ENCODE measurements at places on chromosomes 2 and 18.
A peak's percentile ranks its signal among the peaks of the same experiment; 100 is the strongest.

DNA sequence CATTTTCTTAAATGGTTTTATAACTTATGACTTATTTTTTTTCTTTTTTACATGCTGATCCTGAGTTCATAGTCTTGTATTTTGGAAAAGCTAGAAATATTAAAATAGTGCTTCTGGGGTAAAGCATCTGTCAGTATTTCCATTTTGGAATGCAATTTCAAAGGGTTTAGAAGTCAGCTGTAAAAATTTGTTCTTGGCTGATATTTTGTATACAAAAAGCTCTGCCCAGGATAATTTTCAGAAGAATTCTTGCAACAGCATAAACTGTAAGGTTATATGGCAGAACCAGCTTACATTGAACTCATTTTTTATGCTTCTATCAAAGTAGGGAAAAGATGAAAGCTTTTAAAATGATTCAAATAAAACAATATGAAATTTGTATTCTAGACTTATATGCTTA lies 97.4 kb downstream of the DIS3L2 start:
- no peak for DNase-seq

- DNase-seq, result no peak
These were observed 17.4 kb upstream of the HAAO start for GRCh38 chr2:42809819-42810120.

GRCh38 chr2:144248350-144249034 lies 271.4 kb downstream of the ZEB2 start:
- no peak for DNase-seq

GRCh38 chr2:10481666-10482157 lies 33.6 kb upstream of the ODC1 start:
- no peak for DNase-seq

DNA sequence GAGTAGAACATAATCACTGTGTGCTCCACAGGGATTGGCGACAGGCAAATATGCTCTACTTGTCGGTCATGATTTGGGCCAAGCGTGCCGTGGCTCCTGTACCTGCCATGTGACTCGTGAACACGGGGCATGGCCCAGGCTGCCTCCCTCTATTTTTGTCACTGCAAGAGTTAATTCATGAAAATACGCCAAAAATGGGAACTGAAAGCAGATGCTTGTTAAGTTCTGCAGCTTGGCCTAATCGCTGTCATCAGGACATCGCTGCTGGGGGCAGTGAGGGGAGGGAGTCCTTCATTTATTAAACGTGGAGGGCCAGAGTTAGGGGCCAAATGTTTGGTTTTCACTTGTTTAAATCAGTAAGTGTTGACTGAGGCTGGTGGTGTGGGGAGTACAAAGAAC lies 177.8 kb downstream of the BCL2 start:
- no peak for DNase-seq

- peak; percentile 47 for DNase-seq
These were observed 230.8 kb downstream of the SEPTIN10 start for GRCh38 chr2:109382951-109383350.

- DNase-seq, result no peak
These were observed 52.0 kb upstream of the HS6ST1 start for GRCh38 chr2:128370468-128371247.
